SK-MEL-5 (cell line): ENCODE measurements at places on chromosomes 1 and 21. TPM values are rescaled to one million over a fixed set of nuclear protein-coding genes. Genes with fewer than 3 reads are reported as not detected.
A peak's percentile ranks its signal among the peaks of the same experiment; 100 is the strongest.

DNA sequence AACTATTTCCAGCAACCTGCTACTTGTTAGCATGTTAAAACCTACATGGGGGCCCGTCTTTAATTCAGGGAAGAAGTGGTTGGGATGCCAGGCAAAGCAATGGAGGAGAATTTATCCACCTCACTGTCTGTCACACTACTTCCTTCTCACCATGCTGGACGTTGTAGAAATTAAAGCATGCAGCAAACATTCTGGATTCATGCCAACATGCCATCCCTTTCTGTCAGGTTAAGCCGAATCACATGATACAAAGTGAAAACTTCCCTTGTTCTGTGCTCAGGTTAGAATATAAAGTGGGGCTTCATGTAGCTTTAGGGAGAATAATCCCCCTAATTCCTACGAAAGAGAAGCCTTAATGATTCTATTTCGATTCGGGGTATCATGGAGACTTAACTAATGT is 95.5 kb downstream of the ERG start:
- DNase-seq = no peak

GRCh38 chr21:41396558-41397075 is 29.4 kb upstream of the MX1 start:
- peak; percentile 23 for DNase-seq

- no peak for DNase-seq
Observed at GRCh38 chr1:162722036-162722435, 68.5 kb upstream of the HSD17B7 start.

PLA2G2D gene
- not detected in 2 replicates for total RNA-seq

DNA sequence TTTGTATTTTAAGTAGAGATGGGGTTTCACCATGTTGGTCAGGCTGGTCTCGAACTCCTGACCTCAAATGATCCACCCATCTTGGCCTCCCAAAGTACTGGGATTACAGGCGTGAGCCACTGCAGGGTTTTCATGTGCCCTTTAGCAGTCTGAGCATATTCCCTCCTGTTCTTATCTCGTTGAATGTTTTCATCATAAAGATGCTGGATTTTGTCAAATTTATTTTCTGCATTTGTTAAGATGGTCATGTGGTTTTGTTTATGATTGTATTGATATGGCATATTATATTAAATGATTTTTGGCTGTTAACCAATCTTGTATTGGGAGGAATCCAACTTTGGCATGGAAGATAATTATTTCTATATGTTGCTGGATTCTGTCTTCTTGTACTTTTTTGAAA is 8.8 kb downstream of the JMJD4 start:
- DNase-seq = no peak

DNA sequence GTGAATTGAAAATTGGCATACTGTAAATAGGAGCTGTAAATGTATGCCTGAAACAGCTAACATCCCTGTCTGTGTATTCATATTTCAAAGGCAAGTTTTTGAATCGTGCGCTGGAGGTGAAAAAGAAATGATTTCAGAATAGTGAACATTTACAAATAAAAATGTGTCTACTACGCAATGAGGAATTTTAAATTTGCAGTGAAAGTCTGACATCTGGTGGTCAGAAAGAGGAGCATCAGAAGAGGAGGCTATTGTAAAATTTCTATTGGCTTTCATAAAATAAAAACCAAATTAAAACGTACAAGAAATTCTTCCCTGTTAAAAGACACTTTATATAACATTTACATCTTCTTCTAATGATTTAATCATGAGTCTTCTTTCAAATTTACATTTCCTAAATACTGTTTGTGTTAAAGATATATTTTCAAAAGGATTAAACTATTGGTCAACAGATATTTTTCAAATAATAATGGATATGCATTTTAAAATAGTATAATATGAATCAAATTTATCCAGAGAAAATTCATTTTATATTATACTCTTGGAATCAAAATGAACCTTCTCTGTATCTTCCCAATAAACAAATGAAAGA is 113.7 kb upstream of the RRP15 start:
- peak; percentile 62 for DNase-seq
